Cerebellum (tissue), 4 donors: ENCODE measurements at places on chromosomes 4 and X.

DNA sequence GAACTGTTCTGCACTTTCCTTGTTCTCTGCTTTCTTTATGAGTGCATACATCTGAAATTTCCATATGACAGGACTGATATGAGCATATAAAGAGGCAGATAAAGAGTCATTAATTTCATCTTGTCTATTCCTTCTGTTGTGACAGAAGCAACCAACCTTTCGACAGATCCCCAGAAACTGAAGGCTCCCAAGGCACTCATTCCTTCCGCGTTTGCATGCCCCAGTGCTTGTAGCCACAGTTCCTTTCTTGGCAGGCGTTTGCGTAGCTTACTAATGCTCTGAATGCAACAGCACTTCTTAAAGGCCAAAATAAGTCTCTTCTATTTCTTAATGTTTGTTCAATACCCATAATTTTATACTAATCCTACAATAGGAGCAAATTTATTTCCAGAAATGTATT is 94.0 kb upstream of the TBL1X start:
- no peak for DNase-seq

- no peak for DNase-seq
Measured at GRCh38 chr4:92136434-92136833, 167.3 kb upstream of the GRID2 start.

DNA sequence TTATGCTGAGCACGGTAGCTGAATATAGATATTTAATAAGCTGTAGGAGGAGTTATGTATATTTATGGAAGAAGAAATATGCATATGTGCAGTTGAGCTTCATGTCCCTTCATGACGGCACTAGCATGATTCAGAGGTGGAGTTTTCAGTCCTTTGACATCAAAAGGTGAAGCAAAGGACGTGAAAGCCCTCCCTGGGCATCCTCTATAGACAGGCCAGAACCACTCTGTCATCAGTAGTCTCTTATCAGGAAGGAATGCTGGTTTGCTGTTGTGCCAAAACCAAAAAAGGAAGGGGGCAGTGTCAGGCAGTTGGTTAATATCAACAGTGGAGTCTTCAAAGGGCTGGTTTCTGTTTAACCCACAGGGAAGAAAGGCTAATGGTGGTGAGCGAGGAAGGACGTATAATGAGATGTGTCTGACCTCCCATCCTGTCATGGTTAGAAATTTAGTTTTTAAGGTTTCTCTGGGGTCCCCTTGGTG is 23.5 kb upstream of the IL2 start:
- DNase-seq = no peak

- DNase-seq = no peak
Measured at GRCh38 chr4:40182001-40182400, 14.8 kb upstream of the RHOH start.

DNA sequence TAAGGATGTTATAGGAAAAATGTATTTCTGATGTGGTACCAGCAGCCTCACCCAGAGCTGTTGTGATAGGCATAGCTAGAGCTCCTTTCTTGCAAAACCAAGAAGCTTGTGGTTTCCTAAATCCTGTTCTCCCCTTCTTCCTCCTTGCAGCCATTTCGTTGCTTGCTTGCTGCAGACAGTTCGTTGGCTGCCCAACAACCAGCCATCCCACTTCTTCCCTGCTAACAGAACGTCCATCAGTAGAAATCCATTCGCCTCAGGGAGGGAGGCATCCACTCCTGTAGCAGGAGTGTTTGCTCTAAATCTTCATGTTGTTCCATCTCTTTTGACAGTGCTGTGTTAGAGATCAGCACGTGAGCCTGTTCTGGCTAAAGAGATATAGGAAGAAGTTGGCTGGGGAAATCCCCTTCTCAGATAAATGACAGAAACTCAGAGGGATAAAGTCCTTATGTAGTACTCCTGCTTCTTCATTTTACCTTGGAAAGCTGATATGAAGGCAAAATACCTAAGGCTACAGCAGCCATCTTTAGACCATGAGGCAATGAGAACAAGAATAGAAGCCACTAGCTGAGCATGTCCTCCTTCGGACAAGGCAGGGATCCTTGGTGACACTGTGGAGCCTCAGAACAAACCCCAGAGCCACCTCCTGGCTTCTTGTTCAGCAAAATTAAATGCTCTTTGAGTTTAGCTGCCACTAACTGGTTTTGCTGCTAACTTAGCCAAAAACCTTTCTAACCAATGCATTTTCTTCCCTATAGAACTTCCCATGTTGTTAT is 68.4 kb upstream of the RELL1 start:
- DNase-seq = no peak

GRCh38 chr4:96145601-96146000 is 305.7 kb downstream of the PDHA2 start:
- DNase-seq = no peak

DNA sequence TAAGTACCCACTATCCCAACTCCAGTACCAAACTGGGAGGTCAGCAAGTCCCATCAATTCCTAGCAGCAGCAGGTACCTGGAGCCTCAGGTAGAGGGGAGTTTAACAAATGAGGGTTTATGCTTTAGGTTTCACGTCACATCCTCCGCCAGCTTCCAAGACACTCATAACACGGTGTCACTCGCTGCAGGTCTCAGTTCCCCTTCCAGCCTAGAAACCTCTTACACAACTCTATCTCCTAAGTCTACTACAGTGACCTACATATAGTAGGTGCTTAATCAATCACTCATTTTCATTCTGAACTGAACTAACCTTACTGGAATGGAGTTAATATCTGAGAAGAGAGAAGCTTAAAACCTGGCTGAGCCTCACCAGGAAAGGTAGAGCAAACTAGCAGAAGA is 96.0 kb downstream of the EFHC2 start:
- DNase-seq = no peak

- DNase-seq = no peak
Measured at GRCh38 chr4:156931267-156931666, 40.3 kb downstream of the PDGFC start.

DNA sequence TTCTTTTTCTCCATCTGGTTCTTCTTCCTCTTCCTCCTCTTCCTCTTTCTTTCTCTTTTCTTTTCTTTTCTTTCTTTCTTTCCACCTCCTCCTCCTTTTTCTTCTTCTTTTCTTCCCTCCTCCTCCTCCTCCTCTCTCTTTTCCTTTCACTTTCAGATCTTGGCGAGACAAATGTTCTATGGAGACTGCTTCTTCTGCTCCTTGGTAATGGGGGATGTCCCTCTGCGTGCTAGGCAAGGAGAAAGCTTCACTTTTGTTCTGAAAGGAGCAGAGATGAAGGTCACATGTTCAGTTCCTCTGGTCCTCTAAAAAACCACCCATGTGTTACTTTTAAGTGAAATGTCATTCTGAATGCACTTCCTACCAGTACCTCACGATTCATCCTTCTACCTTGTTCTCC is 33.2 kb downstream of the NBDY start:
- no peak for DNase-seq

DNA sequence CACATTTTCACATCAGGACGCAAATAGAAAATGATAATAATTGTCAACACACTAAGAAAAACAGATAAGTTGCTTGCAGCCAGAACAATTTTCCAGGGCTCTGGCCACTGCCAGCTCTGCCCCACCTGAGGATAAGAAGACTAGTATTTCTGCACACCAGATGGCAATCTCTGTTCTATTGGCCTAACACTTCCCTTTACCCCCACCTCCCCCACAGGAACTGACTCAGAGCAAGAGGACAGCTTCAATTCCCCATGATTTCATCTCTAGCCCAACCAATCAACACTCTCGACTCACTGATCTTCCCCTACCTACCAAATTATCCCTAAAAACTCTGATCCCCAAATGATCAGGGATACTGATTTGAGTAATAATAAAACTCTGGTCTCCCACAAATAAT is 164.0 kb downstream of the SMARCA1 start:
- no peak for DNase-seq

GRCh38 chr4:83174844-83175414 is 60.4 kb upstream of the PLAC8 start:
- DNase-seq = no peak

- peak; percentile 22 for DNase-seq
Measured at GRCh38 chrX:10142041-10142599, 14.7 kb upstream of the CLCN4 start.
